ENCODE measurements at places on chromosomes 7 and 10.

GRCh38 chr7:9307131-9307530 is 873.7 kb downstream of the NXPH1 start:
- DNase-seq = no peak

DNA sequence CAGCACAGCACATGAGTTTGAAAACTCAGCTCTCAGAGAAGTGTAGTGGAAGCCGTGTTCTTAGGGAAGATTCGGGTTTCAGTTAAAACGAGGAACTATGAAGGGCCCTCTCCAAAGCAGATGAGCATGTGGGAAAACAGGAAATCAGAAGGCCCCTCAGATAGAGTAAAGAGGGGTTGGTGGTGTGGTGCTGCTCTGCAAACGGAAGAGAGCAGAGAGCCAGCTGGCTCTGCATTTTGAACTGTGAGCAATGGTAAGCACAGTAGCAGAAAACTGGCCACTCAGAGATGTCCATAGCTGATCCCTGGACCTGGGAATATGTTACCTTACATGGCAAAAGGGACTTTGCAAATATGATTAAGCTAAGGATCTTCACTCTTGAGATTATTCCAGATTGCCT is 27.9 kb upstream of the CUL1 start:
- DNase-seq = no peak

DNA sequence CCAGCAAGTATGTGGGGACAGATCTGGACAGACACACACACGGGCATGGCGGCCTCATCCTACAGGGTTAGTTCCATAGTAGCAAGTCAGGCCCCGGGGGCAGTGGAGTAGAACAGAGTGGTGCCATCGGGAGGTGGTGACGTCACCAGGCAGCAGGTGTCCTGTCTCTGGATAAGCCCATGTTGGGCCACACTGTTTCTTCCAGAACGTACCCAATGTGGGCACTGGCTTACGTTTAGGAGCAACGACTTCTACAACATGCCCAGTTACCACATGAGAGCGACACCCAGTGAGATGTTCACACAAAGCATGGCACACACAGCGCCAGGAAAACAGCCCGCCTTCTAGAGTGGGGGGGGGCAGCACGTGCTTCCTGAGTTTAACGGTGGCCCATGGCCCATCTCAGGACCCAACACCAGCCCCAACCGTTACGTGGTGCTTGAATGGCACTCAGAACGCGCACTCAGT is 67.8 kb downstream of the CTBP2 start:
- no peak for DNase-seq

DNA sequence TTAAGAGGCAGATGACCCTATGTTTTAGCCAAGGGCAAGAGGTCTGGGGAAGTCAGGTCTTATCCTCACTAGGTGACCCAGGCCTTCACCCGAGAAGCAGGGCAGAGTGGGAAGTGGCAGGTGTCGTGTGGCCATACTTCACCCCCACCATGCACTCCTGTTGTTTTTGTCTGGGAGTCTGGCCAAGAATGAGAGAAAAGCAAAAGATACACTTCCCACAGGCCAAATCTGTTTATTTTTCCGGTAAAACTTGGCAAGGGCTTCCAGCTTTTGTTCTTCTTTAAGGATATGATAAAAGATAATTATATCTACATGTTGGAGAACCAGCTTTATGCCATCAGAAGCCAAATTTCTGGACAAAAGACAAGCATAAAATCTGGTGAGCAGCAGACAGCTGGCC is 137.4 kb upstream of the CDC14C start:
- no peak for DNase-seq

DNA sequence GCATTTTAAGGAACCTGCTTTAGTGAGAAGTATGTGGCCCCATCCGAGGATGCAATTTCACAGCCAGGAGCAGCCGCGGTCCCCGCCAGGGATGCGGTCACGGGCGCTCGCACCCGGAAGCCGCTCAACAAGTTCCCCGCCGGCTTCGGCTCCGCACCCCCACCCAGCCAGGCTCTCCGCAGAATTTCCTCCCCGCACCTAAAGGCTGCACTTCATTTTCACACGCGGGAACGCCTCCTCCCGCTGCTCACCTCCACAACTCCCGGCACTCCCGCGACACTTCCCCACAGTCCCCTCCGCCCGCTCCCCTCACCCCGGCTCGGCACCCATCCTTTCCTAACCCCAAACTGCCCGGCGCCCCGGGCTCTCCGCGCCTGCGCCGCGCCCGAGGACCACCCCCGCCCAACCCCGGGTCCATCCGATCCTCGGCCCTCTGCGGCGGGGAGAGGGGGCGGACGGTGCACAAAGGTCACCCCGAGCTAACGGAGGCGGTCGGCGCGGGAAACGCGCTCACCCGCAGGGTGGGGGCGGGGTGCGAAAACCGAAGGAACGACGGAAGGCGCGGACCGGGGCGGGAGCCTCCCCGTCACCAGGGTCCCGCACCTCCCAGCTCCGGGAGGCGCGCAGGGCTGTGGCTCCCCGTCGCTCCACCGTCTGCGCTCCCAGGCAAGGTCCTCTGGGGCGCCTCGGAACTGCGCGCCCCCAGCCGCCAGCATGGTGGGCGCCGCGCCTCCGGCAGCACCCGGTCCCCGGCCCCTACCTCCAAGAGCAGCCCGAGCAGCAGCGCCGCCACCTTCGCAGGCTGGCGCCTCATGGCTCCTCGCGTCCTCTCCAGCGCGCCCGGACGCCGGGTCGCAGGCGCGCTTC is 558 bp downstream of the VOPP1 start:
- DNase-seq = no peak

- DNase-seq = no peak
Measured at GRCh38 chr7:96676919-96677318, 32.7 kb downstream of the SEM1 start.

DNA sequence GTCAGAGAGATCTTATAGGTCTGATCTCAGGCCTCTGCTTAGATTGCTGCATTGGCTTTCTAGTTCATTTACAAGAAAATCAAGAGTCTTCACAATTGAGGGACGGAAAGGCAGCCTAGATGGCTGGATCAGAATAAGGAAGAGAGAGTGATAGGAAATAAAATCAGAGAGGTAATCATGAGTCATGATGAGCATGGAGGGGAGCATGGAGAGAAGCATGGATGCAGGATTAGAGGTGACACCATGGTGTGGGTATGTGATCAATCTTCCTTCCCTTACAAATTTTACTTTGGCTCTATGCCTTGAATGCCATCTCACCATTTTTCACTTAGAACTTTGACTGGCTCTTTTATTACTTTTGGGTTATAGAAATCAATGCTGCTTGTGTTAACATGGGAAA is 1.4 kb downstream of the BCCIP start:
- DNase-seq = no peak

DNA sequence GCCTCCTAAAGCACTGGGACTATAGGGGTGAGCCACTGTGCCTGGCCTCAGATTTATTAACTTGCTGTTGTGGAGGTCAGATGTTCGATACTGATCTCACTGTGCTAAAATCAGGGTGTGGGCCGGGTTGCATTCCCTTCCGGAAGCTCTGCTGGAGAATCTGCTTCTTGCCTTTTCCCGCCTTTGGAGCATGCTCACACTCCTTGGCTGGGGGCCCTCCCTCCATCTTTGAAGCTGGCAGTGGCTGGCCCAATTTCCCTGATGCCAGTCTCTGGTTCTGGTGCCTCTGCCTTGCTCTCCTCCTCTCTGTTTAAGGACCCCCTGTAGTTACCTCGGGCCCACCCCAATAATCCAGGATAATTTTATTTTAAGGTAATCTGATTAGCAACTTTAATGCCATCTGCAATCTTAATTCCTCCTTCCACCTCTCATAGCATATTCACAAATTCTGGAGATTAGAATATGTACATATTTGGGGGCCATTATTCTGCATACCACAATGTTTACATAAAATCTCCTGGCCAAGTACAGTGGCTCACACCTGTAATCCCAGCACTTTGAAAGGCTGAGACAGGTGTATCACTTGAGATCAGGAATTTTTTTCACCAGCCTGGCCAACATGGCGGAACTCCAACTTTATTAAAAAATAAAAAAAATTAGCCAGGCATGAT is 7.9 kb upstream of the PITRM1 start:
- DNase-seq = no peak

GRCh38 chr10:75427951-75428350 is 3.5 kb upstream of the LRMDA start:
- no peak for DNase-seq

DNA sequence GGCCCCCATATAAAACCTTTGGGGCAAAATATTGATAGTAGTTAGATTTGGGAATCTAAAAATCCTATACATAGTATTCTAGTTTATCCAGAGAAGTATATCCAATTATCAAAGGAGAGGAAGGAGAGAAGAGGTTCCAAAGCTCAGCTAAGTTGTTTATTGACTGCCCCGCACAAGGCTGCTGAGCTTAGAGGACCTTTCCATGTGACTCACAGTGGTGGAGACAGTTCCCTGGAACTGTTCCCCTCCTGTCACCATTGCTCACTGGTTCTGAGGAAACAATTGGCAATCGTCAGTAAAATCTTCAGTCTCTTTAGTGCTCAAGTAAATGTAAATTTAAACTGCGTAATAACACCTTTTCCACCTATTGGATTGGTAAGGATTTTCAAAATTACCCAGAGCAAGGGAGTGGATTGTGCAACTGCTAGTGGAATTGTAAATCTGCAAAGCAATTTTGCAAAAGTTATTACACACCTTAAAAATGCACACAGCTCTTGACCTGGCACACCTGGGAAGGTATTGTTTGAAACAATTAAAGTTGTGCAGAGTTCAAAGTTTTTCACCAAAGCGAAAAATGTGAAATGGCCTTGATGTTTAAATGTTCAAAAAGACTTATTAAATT is 63.1 kb downstream of the EEPD1 start:
- no peak for DNase-seq

GRCh38 chr7:85306115-85306514 is 119.3 kb upstream of the SEMA3D start:
- no peak for DNase-seq

DNA sequence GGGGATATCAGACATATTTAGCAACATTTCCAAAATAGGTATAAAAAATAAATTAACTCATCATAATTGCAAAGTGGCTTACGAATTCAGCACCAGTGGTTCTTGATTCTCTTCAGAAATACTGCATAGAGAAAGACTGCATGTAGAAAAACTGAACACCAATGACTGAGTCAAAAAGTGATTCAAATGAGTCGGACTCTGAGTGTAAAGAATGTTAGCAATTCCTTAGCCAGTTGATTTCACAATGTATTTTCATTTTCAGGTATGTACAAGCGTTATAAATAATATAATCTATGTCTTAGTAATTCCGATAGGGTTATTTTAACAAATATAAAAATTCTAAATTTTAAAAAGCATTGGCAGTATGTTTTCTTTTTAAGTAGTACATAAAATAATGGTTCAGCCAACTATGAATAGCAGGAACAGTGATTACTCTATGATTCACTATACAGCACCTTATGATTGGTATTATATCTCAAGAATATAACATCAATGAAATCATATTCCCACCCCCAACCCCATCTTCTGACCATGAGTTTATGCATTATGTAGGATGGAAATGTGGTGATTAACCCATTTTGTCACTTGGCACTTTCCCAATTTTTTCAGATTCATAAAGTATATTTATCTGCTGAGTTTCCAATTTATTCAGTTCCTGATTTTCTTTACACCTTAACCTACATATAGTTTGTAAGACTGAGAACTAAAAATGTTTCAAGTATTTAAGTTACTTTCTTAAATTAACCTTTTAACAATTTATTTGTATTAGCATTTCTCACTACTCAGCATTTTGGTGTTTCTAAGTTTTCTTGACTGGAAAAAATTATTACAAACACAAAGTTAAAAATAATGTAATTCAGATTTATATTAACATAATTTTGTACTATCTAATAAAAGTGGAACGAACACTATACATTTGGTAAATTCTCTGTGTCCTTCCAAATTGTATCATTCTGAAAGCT is 33.9 kb downstream of the DNAJC1 start:
- no peak for DNase-seq

DNA sequence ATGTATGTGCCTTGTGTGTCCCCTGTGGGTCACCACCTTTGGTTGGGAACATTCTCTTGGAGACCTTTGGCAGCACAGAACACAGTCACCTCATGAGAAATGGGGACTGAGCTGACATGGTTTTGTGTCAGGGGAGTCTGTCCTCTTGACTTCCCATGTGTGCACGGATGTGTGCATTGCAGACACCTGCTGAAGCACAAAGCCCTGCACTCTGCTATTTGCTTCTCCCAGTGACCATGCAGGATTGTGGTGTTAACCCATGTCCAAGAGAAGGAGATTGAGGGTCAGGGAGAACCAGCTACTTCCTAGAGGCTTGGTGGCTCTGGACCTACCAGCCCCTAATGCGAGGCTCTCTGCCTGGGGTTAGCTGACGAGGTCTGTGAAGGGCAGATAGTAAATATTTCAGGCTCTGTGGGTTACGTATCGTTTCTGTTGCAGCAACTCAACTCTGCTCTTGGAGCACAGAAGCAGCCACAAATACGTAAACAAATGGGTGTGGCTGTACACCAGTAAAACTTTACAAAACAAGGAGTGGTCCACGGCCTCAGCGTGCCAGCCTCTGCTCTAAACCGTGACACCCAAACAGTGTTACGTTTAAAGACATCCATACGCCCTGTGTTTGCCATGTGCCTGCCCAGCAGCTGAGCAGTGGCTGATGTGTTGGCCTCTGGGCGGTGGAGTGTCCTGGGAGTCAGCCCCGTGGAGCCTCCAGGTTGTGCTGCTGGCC is 51.7 kb downstream of the ADCY1 start:
- no peak for DNase-seq

GRCh38 chr7:90710466-90710850 is 114.3 kb downstream of the CDK14 start:
- no peak for DNase-seq

DNA sequence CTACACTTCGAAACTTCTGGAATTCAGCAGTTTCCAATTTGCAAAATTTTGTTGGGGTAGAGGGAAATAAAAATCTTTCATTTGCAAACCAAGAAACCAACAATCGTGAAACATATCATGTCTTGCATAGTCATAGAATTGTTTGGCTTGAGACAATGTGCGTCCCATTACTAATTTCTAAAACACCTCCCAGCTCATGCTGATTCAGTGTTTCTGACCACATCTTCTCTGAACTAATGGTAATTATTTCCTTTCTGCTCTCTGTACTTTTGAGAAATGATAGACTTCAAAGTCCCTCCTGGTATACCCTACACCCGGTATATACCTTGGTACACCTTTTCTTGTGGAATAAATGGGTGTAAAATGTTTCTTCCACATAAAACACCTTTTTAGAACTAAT is 41.8 kb upstream of the TSPAN13 start:
- no peak for DNase-seq

DNA sequence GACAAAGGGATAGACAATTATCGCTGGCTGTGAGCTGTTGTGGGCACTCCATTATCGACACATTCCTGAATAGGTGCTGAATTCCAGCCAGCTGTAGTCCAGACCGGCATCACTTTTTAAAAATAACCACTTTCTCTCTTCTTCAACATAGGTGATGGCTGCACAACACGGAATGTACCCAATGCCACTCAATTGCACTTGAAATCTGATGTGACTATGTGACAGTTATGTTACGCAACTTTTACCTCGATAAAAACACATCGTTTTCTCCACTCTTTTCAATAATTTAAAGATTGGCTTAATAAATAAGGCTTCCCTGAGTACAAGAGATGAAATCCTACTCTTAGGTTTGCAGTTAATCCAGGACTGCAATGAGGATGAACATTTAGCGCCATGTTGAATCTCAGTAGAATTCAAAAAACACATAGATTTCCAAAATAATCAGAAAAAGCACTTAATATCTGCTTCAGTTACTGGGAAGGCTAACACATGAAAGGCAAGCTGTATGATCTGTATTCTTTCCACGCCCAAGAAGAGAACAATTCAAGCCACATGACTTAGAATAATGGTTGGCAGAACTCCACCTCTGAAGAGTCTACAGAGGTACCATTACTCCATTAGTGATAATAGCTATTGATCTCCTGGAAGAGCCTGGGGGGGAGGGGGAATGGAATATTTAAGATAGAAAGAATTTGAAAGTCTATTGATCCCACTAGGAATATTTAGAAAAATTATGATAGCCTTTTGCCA is 3.6 kb downstream of the YWHAG start:
- no peak for DNase-seq
